ENCODE measurements at places on chromosomes 6 and 20.

- no peak for DNase-seq
Measured at GRCh38 chr6:68339488-68340131, 295.5 kb upstream of the ADGRB3 start.

DNA sequence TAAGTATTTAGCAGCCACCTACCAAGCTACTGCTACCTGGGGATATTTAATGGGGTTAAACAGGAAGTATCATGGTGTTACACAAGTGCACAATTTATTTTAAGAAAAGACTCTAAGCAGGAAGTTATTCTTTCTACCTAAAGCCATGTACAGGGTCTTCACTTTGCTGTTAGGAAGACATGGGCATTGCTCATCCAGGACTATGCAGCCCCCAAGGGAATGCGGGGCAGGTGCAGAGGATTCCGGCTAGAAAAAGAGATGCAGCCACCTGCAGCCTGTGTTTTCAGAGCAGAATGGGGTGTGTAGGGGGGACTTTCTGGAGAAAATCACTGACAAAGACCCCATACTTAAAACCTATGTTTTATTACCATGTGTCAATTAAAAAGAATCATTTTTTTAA lies 399.1 kb upstream of the NOX3 start:
- no peak for DNase-seq

DNA sequence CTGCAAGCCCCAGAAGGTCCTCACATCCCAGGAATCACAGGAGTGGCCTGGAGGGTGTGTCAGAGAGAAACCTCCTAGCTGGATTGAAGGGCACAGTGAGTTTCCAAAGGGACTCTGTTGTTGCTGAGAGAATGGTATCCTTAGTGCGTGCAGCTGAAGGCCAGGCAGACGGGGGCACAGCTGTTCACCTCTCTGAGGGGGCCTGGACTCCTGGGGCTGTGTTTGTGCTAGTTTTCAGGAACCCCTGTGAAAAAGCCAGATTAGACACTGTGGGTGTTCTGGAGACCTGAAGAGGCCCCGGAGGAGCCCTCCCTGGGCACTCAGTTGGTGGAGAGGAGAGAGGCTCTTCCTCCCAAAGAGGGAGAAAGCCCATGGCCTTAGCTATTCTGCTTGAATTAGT lies 223.4 kb downstream of the FARS2 start:
- no peak for DNase-seq

DNA sequence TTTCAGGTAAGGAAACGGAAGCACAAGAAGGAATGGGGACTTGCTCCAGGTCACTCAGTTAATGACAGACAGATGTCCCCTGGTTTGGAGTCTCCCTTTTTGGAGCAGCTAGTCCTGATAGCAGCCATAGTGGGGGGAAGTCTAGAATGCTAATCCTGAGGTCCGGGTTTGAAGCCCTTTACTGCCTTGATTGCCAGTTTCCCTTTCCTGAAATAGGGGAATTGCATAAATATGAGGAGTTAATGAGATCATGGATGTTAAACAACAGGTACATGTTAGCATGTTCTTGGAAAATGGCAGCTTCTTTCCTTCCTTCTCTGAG lies 341 bp upstream of the TTPAL start:
- DNase-seq, result no peak

- no peak for DNase-seq
Measured at GRCh38 chr6:109024368-109024767, 70.3 kb downstream of the SESN1 start.
